ENCODE measurements at places on chromosomes 6 and 20.

DNA sequence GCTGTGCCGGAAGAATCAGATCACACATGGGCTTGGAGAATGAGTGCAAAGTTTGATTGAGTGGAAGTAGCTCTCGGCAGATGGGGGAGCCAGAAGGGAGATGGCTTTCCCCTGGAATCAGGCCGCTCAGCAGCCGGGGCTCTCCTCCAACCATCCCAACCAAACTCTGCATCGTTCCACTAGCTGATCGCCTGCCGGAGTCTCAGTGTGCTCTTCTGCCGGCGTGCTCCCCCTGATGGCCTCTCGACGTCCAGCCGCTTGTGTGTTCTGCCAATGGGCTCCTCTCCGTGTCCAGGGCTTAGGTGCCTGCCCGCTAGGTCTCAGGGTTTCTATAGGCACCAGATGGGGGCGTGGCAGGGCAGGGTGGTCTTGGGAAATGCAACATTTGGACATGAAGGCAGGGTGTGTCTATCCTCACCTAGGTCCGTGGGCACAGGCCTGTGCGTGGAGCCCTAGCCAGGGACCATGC, 4.9 kb upstream of the BIRC7 start:
- DNase-seq = peak; percentile 47
- H3K27ac ChIP-seq = no peak overlapping the region
- no peaks in the 10 kb centered on the region for H3K36me3 ChIP-seq
- no peak overlapping the region for H3K4me3 ChIP-seq
- no peaks in the 10 kb centered on the region for H3K4me1 ChIP-seq

GRCh38 chr6:132298344-132298949, 102.8 kb downstream of the MOXD1 start:
- no peaks in the 10 kb centered on the region for H3K4me1 ChIP-seq
- H3K27me3 ChIP-seq = no peaks in the 10 kb centered on the region
- H3K27ac ChIP-seq = no peak overlapping the region
- DNase-seq = peak; percentile 44

GRCh38 chr6:103908898-103909297, 950.8 kb downstream of the HACE1 start:
- no peak for DNase-seq
- no peaks in the 10 kb centered on the region for H3K4me1 ChIP-seq
- no peaks in the 10 kb centered on the region for H3K27me3 ChIP-seq
- no peaks in the 10 kb centered on the region for H3K36me3 ChIP-seq

DNA sequence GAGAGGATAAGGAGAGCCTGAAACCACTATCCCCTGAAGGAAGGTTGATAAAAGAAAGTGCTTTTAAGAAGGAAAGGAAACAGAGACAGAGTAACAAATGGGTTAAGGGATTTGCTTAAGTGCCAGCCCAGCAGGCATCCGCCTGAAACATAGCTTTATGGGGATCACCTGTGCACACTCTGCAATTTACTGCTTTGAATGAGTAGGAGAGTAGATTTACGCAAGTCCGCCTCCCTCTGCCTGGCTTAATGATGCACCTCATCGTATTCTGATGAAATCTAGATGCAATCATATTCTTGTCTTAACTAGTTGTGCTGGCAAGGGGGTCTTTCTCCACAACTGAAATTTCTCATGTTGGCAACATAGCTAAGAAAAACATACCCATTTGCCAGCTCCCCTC, 101.1 kb upstream of the ID4 start:
- H3K36me3 ChIP-seq = no peaks in the 10 kb centered on the region
- no peaks in the 10 kb centered on the region for H3K27me3 ChIP-seq
- H3K27ac ChIP-seq = no peak overlapping the region
- H3K4me1 ChIP-seq = no peaks in the 10 kb centered on the region
- no peak for DNase-seq
- H3K4me3 ChIP-seq = no peak overlapping the region

DNA sequence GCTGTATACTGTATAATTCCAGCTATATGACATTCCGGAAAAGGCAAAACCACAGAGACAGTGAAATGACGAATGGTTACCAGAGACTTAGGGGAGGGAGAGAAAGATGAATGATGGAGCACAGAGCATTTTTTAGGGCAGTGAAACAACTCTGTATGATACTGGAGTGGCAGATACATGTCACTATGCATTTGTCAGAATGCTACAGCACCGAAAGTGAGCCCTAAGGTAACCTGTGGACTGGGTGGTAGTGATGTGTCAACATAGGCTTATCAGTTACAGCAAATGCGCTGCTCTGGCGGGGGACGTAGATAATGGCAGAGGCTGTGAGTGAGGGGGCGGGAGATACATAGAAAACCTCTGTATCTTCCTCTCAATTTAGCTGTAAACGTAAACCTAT, 201.3 kb upstream of the SSTR4 start:
- DNase-seq = no peak
- H3K27me3 ChIP-seq = peaks cover 2% of the 10 kb centered on the region
- no peaks in the 10 kb centered on the region for H3K4me1 ChIP-seq
- H3K4me3 ChIP-seq = no peak overlapping the region

DNA sequence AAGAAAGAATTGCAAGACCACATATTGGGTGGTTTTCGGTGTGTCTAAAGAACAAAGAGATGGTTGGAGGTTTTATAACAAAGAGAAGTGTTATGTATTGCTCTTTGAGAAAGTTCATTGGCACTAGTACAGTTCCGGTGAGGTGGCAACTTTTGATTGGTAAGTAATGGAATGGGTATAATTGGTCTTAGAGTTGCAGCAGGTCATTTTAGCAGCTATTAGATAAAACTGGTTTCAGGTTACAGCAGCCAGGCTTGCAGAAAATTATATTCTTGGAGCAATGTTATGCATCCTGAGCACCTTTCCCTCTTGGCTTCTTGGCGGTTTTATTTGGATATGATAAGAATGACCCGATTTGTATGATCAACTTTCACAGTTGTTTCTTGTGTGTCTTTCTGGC, 12.3 kb upstream of the SSTR4 start:
- H3K27me3 ChIP-seq = no peaks in the 10 kb centered on the region
- no peak overlapping the region for H3K4me3 ChIP-seq
- no peak overlapping the region for H3K27ac ChIP-seq
- no peak for DNase-seq

GRCh38 chr6:154537511-154538325, 27.2 kb upstream of the CNKSR3 start:
- no peak overlapping the region for H3K4me3 ChIP-seq
- no peaks in the 10 kb centered on the region for H3K4me1 ChIP-seq
- no peak for DNase-seq

DNA sequence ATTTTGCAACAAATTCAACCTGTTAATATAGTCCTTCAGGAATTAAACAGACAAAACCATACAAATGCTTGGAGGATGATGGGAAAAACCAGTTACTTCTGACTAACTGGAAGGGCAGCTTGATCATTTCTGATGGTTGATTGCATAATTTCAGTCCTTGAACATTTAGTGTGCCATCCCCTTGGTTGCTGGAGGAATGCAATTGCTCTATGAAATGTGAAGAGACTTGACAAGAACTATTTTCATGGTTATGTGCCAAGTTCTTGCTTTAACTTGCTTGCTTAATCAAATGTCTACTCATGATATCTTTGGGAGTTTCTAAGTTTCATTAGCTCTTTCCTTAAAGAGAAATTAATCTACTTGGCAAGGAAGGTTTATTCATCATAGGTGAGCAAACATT, 45.2 kb downstream of the ANKEF1 start:
- no peak overlapping the region for H3K27ac ChIP-seq
- DNase-seq = peak; percentile 42
- no peaks in the 10 kb centered on the region for H3K27me3 ChIP-seq
- no peak overlapping the region for H3K4me3 ChIP-seq

GRCh38 chr20:17971300-17972013, 2.6 kb downstream of the MGME1 start:
- H3K27ac ChIP-seq = peak overlapping the region; percentile 98
- H3K4me1 ChIP-seq = no peaks in the 10 kb centered on the region
- H3K27me3 ChIP-seq = no peaks in the 10 kb centered on the region
- no peak for DNase-seq
- H3K36me3 ChIP-seq = no peaks in the 10 kb centered on the region

- H3K27me3 ChIP-seq = no peaks in the 10 kb centered on the region
- DNase-seq = no peak
- H3K4me3 ChIP-seq = no peak overlapping the region
Measured at GRCh38 chr6:148997865-148998264, 251.0 kb downstream of the UST start.

GRCh38 chr20:63903796-63904561, 9.1 kb downstream of the DNAJC5 start:
- no peaks in the 10 kb centered on the region for H3K4me1 ChIP-seq
- H3K27ac ChIP-seq = no peak overlapping the region
- no peak for DNase-seq
- H3K4me3 ChIP-seq = no peak overlapping the region
- H3K27me3 ChIP-seq = no peaks in the 10 kb centered on the region

GRCh38 chr6:39684790-39685488, 40.3 kb downstream of the KIF6 start:
- H3K27me3 ChIP-seq = no peaks in the 10 kb centered on the region
- H3K27ac ChIP-seq = no peak overlapping the region
- no peaks in the 10 kb centered on the region for H3K4me1 ChIP-seq
- DNase-seq = no peak

- no peaks in the 10 kb centered on the region for H3K4me1 ChIP-seq
- no peak overlapping the region for H3K27ac ChIP-seq
- H3K4me3 ChIP-seq = no peak overlapping the region
- H3K27me3 ChIP-seq = no peaks in the 10 kb centered on the region
Measured at GRCh38 chr6:44452725-44453124, 65.2 kb downstream of the CDC5L start.

DNA sequence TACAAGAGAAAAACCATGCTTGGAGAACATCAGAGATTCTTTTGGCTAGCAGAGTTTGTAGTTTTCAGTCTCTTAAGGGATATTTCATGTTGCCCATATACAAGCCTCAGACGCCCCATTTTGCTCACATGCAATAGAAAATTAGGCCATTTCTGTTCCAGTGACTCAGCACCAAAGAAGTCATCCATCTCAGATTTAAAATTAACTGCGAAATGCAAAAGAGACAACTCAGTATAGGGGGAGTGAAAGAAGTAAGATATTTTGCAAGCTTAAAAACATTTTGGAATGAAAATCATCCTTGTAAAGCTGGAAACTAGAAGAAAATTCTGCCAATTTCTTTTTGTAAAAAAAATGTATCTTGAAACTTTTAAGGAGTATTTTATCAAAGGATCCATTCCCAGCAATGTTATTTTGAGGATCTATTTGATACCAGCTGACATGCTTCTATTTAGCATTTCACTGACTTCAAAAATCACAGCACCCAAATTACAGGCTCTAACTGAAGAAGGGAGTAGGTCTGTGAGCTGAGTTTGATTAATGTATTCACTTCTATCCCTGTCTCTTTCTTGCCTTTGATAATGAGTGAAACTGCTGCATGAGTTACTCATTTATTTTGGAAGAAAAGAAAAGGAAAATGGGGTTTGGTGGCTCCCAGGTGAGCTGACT, 223.7 kb upstream of the SULF2 start:
- no peaks in the 10 kb centered on the region for H3K27me3 ChIP-seq
- no peak overlapping the region for H3K4me3 ChIP-seq
- no peaks in the 10 kb centered on the region for H3K4me1 ChIP-seq
- H3K36me3 ChIP-seq = no peaks in the 10 kb centered on the region
- DNase-seq = no peak

DNA sequence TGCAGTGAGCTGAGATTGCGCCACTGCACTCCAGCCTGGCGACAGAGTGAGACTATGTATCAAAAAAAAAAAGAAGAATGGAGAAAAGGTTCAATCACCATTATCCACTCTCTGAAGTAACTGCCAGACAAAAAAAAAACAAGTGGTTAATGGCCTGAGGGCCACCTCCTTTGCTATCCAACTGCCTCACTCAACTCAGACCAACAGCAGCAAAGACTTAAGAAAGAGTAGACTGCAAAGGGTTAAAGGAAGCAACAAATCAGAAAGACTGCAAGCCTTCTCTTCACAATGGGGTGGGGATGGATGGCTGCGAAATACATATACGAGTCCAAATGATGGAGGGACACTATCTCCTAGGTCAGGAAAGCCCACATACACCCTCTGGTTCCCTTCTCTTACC, 3.2 kb downstream of the NFS1 start:
- H3K4me1 ChIP-seq = no peaks in the 10 kb centered on the region
- H3K27me3 ChIP-seq = no peaks in the 10 kb centered on the region
- no peak for DNase-seq
- H3K4me3 ChIP-seq = no peak overlapping the region
- H3K27ac ChIP-seq = no peak overlapping the region
- H3K36me3 ChIP-seq = peaks cover 9% of the 10 kb centered on the region

GRCh38 chr6:13194852-13195251, 133.5 kb downstream of the TBC1D7 start:
- H3K4me3 ChIP-seq = no peak overlapping the region
- H3K27me3 ChIP-seq = no peaks in the 10 kb centered on the region
- no peak overlapping the region for H3K27ac ChIP-seq
- H3K4me1 ChIP-seq = no peaks in the 10 kb centered on the region

DNA sequence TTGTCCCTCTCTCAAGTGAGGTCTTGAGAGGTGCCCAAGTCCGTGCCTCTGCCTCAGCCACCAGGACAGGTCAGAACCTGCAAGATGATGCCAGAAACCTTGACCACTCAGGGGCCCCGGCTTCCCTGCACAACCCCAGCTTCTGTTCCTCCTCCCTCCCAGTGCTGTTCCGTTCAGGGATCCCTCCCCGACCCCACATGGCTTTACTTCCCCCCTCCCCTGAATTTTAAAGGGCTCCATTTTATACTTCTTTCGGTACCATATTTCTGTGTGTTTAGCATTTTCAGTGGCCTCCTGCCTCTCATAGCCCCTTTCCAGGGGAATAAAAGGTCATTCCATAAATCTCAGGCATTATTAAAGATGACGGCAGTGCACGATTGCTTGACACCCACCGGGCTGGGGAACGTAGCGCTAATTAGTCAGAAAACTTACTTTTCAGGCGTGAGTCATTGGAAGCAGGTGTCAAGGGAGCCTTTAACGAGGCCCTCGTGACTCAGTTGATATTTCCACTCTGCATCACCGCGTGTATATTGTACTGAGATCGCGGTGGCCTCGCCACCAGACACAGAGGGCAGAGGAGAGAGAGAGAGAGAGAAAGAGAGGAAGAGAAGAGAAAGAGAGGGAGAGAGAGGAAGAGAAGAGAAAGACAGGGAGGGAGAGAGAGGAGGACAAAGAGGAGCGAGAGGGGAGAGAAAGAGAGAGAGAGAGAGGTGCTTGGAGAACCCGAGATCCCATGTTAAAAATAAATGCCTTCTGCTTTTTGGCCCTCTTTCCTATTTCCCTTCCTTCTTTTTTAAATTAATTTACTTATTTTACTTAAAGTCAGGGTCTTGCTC, 21.3 kb downstream of the KCNG1 start:
- no peaks in the 10 kb centered on the region for H3K4me1 ChIP-seq
- H3K36me3 ChIP-seq = no peaks in the 10 kb centered on the region
- no peak overlapping the region for H3K27ac ChIP-seq
- no peak for DNase-seq
- no peak overlapping the region for H3K4me3 ChIP-seq

GRCh38 chr20:20083807-20084206, 31.5 kb downstream of the CFAP61 start:
- no peak overlapping the region for H3K4me3 ChIP-seq
- H3K27me3 ChIP-seq = no peaks in the 10 kb centered on the region
- no peaks in the 10 kb centered on the region for H3K4me1 ChIP-seq
- H3K36me3 ChIP-seq = no peaks in the 10 kb centered on the region
- DNase-seq = no peak

Data from prostate gland (tissue), 2 donors.